ENCODE measurements at places on chromosomes 2 and 18.
A peak's percentile ranks its signal among the peaks of the same experiment; 100 is the strongest.

DNA sequence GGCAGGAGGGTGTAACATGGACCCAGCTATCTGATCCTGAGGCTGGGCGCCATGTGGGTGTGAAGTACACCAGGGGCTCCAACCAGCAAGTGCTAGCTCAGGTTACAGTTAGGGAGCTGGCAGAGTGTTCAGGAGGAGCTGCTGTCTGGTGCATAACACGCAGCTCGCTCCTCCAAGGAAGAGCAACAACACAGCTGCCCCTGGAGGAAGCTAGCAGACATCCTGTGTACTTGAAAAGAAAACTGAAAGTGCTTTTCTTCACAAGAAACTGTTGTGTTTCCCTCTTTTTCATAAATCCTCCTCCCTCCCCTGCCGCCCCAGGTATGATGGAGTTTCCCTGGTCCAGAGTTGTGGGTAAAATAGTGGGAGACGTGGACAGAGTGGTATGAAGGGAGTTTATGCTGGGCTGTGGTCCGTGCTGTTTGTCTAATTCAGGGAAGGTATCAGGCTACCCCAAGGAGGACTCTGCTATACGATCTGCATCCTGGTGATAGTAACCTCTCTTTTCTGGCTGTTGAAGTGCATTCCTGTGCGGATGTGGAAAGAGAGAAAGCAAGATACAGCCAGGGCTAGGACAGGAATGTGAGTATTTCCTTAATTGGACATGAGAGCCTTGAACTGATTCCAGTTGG is 6.1 kb upstream of the LBH start:
- DNase-seq: peak; percentile 85

GRCh38 chr2:137607722-137608318 is 356.5 kb upstream of the HNMT start:
- no peak for DNase-seq

- DNase-seq: no peak
Observed at GRCh38 chr2:241153616-241154015, 3.3 kb downstream of the PPP1R7 start.

DNA sequence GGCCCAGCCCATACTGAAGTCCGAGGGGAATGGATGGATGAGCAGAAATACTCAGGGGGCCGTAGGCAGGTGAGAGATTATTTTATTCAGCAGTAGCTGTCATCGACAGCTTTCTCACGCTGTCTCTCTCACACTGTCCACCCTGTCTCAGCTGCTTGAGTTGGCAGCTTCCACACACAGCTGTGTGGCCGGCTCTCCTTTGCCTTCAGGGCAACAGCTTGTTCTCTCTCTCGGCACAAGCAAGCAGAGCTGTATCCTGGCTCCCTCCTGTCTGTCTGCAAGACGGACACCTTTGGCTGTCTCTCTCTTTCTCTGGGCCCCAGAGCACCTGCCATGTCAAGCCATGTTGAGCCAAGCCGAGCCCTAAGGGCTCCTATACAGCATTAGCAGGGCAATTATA is 9.8 kb upstream of the PAPOLG start:
- DNase-seq: no peak

DNA sequence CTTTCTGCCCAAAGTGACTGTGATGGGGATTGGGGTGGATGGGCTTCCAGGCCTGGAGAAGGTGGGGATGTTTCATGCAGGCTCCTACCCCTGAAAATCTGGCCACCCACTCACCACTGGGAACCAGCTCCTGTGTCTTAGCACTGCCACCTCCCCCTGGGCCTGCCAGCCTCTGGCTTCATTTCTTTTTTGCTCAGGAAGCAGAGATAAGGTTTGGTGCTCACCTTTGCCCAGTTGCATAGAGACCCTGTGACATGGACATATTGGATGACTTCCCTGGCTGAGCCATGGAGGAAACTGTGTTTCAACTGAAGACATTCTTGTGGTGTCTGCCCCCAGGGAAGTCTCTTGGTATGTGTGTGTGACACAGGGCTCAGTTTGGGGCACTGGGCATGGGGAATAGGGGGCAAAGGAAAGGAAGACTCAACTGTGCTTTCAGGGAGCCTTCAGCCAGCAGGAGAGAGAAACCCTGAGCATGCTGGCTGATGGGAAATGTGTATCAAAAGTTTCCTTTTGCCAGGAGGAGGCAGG is 16.7 kb downstream of the CTIF start:
- no peak for DNase-seq

GRCh38 chr2:53448591-53448990 is 319.0 kb upstream of the CHAC2 start:
- no peak for DNase-seq

DNA sequence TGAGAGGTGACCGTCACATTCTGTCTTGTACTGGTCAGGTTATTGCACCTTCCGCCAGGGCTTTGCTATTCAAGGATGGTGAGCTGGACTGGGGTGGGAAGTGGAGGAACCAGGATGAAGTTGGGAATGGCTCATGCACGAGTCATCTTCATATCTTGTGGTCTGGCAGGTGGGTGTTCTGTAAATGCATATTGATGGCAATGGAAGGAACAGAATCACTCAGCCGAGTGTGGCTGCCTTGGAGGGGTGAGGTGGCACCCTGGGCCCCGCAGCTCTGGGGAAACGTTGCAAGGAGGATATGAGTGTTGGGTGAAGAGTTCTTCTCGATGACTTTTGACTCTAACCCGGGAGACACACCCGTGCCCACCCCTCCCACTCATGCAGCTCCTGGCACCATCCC is 1.2 kb downstream of the NEU2 start:
- no peak for DNase-seq

GRCh38 chr2:134149904-134150303 is 104.0 kb upstream of the MGAT5 start:
- DNase-seq: peak; percentile 48

- no peak for DNase-seq
Observed at GRCh38 chr2:182426918-182427240, at the start of gene PDE1A. Gene PDE1A, minus strand, starts transcription at chr2:182427036.

DNA sequence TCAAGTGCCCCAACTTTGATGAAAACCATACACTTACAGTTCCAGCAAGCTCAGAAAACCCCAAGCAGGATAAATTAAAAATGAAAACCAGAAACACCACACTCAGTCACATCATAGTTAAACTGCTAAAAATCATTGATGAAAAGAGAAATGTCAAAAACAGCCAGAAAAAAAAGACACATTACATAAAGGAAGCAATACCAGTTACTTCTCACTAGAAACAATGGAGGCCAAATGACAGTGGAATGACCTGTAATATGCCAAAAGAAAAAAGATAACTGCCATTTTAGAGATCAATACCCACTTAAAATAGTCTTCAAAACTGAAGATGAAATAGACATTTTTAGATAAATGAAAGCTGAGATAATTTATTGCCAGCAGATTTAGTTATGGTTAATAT is 66.0 kb downstream of the MAP3K20 start:
- no peak for DNase-seq

GRCh38 chr2:217362286-217362685 is 502.4 kb upstream of the TNP1 start:
- peak; percentile 75 for DNase-seq

DNA sequence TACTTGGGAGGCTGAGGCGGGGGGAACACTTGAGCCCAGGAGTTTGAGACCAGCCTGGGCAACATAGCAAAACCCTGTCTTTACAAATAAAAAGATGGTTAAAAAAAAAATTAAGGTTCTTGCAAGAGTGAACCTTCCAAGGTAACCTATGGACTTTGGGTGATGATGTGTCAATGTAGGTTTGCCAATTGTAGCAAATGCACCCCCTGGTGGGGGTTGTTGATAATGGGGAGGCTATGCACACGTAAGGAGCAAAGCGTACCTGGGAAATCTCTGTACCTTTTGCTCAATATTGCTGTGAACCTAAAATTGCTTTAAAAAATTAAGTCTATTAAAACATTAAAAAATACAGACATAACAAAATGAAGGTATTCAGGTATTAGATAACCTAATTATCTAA is 70.4 kb downstream of the CWC22 start:
- DNase-seq: peak; percentile 21

- DNase-seq: no peak
Observed at GRCh38 chr2:236133410-236134012, 34.7 kb downstream of the GBX2 start.

DNA sequence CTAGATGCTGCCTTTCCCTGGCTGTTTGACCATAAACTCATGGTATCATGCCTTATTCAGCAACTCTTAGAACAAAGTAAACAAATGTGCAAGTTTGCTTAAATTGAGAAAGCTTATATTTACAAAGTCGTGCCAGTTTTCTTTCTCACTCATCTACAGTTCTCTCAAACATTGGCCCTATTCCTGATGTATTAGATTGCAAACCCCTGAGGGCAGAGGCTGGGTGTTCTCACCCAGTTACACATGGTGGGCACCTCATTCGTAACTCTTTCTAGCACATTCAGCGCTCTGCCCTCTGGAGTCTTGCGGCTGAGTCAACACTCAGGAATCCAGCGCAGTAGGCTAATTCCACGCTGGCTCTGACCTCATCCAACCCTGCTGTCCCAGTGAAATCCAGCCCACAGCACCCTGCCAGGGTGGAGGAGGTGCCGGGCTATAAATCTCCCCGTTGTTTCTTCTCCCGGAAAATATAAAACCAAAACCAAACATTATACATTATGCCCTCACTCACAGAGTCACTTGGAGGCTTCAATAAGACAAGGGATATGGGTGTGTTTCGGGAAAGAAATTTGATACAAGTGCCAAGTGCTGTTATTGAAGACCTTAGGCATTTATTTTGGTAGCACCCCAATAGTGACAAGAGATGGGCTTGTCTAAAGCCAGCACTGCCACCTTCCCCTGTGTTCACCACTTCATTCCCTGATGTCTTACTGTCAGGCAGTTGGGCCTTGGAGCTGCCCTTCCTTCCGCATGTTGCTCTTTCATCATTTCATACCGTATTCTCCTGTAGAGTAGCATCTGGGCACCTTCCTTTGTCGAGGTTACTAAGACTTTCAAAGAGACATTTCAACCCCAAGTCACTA is 287.4 kb downstream of the PRKCE start:
- DNase-seq: no peak

- peak; percentile 98 for DNase-seq
Observed at GRCh38 chr2:6909431-6910385, 7.5 kb upstream of the RNF144A start.

GRCh38 chr2:233819884-233820773 is 34.2 kb downstream of the HJURP start:
- DNase-seq: no peak

GRCh38 chr2:118350621-118351020 is 262.4 kb downstream of the INSIG2 start:
- DNase-seq: no peak

DNA sequence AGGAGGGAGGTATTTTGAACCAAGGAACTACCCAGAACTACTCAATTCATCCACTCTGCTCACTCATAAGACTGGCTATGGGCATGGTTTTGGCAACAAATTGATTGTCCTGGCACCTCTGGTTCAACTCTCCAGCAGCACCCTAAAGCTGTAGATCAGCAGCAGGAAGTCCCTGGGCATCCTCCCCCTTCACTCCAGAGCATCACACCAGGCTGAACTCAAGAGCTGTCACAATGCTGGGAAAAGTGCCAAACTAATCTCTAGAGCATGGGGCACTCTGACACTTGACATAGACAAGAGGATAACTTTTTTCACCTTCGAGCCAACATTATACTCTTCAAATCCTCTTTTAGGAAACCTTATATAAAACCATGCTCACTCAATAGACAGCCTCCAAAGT is 154.1 kb upstream of the RBBP8 start:
- DNase-seq: no peak

GRCh38 chr2:38665854-38666555 is at the start of gene GALM:
Gene GALM, plus strand, starts transcription at chr2:38666114. Its CDS starts 48 bp downstream, at chr2:38666162.
- DNase-seq: peak; percentile 90

DNA sequence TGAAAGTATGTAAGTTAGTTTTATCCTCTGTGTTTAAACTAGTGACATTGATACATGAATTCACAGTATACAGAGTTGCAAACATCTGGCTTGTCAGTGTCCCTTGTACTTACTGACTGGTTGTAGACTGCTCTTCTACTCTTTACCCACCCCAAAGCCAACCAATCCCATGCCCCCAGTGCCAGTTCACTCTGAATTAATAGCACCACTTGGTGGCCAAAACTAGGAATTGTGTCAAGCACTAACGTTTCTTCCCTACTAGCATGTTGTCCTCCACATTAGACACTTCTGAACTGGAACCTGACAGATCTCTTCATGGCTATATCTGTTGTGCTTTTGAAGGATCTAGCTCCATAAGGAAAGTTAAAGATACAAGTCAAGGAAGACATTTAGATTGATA is 27.2 kb upstream of the OTX1 start:
- peak; percentile 60 for DNase-seq

DNA sequence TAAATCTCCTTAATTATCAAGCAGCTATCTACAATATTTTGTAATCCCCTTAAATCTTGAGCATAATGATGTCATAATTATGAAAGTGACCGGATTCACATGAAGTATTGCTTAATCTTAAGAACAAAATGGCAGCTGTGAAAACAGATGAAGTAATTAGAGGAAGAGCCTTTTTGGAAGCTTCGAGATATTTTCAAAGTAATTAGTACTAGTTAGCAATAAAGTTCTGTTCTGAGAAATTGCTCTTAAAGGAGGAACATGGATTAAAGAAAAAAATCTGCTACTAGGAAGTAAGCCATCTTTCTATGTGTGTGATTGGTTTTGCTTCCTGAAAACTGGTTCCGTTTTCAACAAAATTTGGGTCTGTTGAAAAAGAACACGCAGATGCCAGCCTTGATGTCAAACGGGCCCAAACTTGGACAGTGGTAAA is 18.3 kb downstream of the CLUL1 start:
- DNase-seq: no peak

DNA sequence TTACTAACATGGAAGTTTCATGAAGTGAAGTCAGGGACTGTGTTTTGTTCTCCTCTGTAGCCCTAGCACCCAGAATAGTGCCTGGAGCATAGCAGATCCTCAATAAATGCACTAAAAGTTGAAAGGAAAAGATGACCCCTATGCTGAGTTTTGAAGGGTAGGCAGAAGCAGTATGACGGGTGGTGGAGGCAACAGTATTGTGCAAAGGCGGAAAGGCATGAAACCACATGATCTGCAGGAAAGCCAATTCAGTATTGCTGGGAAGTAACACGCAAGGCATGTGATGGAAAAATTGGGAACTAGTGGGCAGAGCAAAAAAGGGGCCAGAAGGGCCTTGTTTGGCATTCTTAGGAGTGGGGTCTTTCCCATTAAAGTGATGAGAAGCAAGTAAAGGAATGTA is 23.1 kb downstream of the DTNB start:
- DNase-seq: no peak

DNA sequence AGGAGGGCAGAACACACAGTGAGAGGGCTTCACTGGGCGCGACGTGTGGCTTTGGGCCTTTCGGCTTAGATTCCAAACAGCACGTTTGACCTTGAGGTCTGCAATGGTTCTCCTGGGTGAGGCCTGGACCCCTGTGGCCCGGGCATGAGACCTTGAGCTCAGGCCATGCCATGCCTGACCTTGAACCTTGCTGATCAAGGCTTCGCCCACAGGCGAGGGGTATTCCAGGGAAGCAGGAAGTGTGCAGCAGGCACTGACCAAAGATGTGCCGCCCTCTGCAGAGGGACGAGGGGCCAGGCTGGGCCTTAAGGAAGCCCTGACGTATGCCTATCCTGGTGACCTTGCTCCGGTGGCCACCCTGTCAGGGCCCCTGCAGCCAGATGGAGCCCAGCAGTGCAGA is 178.3 kb upstream of the HDAC4 start:
- no peak for DNase-seq

GRCh38 chr2:147416099-147416498 is 428.7 kb upstream of the ACVR2A start:
- DNase-seq: no peak

- DNase-seq: no peak
Observed at GRCh38 chr18:76860411-76860810, 38.1 kb downstream of the ZNF236 start.
